Naive thymus-derived CD8-positive, alpha-beta T cell (primary cell): ENCODE measurements at places on chromosomes 12 and 14.

GRCh38 chr12:122862110-122862634 is 26.9 kb downstream of the HIP1R start:
- no peak for DNase-seq

DNA sequence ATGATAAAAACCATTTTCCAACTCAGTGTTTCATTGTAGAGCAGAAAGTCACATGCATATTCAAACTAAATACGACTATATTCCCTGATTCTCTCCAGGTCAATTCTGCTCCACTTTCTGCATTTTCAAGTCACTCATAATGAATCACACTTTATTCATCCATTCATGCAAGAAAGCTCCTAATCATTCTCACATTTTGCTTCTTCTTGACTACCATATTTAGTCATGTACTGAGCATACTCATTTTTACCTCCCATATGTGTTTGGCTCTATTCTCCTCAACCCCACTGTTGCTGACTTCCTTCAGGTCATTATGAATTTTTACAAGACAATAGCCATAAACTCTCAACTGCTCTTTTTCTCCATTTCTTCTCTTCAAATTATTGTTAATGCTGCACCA is 43.4 kb upstream of the PIK3C2G start:
- DNase-seq = no peak

- DNase-seq = no peak
These were observed 14.4 kb downstream of the KERA start for GRCh38 chr12:91043408-91043807.

DNA sequence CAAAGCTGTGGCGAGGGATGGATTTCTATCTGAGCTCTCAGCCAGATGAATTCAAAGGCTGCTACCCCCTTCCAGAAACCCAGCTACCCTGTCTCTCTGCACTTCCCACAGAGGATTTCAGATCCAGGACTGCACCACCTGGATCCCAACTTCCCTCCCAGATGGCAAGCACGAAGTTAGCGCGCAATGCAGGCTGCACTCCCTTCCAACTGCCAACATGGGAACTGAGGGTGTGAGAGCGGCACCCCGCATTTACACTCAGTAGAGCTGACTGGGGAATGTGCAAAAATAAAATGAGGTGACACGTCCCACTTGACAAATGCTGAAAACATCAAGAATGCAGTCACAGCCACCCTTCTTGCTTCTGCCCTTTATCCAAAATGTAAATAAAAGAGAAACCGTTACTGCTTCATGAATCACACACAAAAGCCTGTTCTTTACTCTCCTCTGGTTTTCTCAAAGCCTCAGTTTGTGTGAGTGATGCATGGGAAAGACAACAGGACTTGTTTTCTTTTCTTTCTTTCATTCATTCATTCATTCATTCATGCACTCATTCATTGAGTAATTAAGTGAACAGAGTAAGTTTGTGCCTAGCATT is 85.7 kb downstream of the ITPK1 start:
- no peak for DNase-seq

DNA sequence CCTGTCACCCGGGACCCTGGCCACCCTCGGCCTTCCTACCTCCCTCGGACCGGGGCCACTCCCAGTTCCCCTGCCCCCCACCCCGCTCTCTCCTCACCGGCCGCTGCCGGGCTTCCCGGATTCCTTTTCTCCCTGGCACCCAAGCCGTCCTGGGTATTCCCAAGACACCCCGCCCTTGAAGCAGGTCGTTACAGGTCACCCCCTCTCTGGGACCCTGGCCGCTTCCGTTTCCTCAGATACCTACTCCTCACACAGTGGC is 493 bp downstream of the NUMB start:
- DNase-seq = no peak

DNA sequence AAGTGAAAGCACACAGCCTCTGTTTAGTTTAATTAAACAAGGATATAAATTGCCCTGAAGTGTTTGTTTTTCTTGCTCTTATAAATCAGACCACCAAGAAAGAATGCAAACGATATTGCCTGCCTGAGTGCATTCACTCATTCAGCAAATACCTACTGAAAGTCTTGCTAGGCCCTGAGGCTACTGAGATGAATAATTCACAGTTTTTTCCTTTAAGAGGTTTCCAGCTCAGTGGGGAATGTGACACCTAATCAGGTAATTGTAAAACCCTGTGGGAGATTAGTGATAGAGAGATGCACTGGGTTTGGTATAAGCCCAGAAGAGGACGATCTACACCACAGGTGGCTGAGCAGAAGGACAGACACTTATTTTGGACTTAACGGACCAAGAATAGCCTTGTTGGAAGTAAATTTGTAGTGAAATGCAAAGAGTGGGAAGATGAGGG is 151.4 kb downstream of the SLC35F4 start:
- DNase-seq = no peak

DNA sequence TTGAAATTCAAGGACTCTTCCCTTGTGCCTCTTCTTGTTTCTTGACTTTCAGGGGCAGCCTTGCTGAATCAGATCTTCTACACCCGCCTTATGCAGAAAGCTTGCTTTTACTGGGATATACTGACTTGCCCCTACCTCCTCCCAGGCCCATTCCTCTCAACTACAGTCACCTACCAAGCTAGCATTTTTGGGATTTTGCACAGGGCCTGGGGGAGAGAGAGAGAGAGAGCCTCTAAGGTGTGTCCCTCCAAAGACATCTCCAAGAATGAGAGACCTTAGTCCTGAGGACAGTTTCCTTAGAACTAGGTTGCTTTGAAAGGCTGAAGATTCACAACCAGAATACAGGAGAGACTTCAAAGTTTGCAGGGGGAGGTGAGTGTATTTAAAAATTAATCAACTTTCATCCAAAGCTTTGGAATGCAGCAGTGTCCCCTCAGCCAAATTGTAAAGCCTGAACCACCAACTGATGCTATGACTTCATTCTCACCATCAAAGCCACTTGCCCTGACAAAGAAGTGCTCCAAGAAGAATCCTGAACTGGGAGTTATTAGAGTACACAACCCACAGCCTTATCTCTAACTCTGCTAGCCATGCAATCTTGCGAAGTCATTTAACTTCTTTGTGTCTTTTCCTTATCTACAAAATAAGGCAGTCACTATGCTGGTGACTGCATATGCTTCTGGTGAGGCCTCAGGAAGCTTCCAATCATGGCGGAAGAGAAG is 96.1 kb upstream of the EGLN3 start:
- no peak for DNase-seq

DNA sequence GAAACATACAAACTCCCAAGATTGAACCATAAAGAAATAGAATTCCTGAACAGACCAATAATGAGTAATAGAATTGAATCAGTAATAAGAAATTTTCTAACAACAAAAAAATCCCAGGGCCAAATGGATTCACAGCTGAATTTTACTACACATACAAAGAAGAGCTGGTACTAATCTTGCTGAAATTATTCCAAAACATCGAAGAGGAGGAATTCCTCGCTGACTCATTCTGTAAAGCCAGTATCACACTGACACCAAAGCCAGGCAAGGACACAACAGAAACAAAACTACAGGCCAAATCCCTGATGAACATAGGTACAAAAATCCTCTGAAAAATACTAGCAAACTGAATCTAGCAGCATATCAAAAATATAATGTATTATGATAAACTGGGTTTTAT is 367.8 kb upstream of the CLEC14A start:
- DNase-seq = no peak

- DNase-seq = no peak
These were observed 31.8 kb upstream of the G2E3 start for GRCh38 chr14:30527196-30527595.
